Activated effector memory CD4-positive, alpha-beta T cell treated with Interleukin-2 at 50 U/mL for 16 hours (primary cell): ENCODE measurements at places on chromosomes 11 and 22.
A peak's percentile ranks its signal among the peaks of the same experiment; 100 is the strongest.

DNA sequence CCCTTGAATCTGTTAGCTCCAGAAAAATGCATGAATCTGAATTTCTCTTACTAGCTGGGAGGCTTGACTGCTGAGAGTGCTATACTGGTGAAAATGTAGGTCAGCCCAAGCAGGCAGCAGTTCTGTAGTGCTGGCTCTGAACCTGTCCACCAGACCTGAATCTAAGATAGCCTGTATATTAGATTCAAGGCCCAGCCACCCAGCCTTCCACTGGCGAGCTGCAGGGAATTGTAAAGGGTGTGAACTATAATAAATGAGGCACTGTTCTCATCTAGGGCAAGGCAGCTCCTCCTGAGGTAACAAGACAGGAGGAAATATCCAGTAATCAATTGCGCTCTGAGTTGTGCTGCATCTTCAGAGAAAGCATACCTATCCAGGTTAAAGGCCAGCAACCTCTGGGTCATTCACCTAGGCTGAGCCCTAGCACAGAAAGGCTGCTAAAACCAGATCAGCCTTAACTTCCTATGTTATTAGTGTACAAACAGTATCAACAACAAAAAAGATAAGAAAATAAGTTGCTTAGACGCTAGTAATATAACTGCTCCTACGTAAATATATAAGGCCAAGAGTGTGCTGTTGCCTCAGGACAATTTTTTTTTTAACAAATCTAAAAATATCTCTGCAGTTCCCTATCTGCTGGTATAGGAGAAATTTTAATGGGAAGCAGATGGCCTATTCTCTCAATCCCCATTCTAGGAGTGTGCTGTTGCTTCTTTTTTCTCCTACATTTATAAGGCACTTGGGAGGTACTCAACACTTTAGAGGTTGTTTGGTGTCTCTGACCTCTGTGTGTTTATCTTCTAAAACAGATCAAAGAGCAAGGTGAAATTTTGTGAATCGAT is 63.0 kb downstream of the RELT start:
- no peak for DNase-seq

- no peak for DNase-seq
These were observed 15.8 kb upstream of the PKNOX2 start for GRCh38 chr11:125148743-125149142.

DNA sequence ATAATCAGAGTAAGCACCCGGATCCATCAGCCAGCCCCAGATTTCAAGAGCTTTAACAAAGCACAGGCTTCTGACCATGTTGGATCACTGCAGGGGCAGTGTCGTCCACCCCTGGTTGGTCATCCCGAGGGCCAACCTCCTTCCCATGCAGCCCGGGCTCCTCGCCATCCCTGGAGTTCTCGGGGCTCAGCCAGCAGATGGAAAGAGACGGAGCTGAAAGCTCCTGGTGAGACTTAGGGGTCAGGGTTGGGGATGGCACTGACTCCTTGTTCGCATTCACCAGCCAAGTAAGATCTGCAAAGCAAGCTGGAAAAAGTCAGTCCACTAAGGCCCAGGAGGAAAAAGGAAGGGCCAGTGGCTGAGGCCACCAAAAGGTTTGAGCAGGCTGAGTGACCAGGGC is 888.9 kb downstream of the BRD1 start:
- DNase-seq: no peak

- DNase-seq: no peak
These were observed 181.5 kb upstream of the ZBED5 start for GRCh38 chr11:11039208-11039965.

DNA sequence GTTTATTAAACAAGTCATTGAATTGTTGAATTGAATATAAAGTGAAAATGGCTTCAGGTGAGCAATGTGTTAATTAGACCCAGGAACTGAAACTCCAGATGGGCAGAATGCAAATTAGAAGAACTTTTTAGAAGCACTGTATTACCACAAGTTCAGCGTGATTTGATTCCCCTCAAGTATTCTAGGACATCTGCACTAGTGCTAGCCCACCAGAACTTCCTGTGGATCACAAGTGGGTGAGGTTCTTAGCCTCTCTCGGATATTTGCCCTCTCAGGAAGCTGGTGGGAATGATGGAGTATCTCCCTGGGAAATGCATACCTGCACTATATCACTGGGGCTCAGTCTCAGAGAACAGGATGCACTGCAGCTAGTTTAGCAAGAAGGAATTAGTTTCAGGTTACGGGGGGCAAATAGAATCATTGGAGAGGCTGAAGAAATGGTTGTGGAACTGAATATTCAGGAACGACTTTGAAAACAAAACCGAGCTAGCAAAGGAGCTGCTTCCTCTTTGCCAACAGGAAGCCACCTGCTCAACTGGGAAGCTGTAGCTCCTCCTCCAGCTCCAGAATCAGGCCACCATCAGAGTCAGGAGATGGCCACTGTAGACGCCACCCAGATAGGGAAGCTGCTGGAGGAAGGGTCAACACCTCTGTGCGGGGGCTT is 74.3 kb downstream of the DHCR7 start:
- DNase-seq: no peak

- no peak for DNase-seq
These were observed 51.7 kb upstream of the NUP160 start for GRCh38 chr11:47899801-47900200.

GRCh38 chr22:43344520-43344787 is 1.3 kb upstream of the SCUBE1 start:
- DNase-seq: no peak

DNA sequence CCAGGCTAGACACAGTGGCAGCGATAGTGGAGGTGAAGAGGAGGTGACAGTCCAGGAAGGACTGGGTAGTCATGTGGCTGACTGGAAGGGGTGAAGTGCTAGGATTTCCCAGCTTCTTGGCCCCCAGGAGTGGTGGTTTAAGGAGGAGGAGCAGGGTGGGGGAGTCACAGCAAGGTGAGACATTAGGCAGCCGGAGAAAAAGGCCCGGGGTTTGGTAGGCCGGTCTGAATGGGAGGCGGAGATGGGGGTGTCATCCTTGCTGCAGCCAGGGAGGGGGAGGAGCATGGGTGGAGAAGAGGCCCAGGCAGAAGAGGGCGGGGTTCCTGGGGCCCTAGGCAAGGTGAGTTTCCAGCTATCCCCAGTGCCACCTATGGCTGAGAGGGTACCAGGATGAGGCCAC is 6.1 kb downstream of the SIPA1 start:
- no peak for DNase-seq

- no peak for DNase-seq
These were observed 9.7 kb downstream of the MMP3 start for GRCh38 chr11:102833731-102834130.

GRCh38 chr11:102810950-102811660 is 13.1 kb upstream of the MMP1 start:
- DNase-seq: no peak

DNA sequence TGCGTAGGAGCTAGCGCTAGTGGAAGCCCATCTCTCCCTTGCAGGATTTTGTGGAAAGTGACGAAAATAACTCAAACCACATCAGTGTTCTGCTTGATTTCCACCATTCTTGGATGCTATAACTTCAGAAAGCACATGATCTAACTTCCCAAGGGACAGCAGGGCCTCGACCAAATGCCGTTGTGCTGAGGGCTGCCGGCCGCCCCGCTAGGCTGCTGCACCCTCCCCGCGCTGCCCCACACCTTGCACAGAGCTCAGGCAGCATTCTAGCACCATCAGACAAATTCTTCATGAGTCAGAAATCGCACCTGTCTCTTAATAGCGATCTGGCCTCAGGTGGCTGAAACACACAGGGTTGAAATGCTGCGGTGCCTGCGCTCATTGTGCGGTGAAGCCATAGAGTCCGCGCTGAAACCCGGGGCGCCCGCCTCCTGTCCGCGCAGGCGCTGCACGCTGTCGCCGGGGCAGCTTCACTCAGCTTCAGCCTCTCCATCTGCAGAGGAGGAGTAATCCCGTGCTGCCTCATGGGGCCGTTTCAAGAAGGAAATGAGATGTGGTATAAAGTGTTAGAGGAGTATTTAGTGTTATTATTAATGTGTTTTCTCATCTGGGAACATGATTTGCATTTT is 59.2 kb upstream of the B3GAT1 start:
- DNase-seq: no peak

DNA sequence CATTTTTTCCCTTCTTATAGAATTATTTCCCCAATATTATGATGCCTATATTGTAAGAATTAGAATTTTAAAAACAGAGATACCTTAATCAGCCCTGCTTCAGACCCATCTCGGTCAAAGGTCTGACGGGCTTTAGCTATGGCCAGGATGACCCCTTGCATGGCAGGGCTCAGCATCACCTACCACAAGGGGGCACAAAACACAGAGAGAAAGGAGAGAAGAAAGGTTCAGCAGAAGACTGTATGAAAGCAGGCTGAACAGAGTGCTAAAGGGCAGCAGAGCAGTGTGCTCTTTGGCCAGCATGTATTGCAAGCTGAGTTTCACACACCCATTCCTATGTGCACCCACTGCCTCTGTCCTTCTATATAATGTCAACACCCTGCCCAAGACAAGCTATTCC is 26.8 kb downstream of the CLDN25 start:
- DNase-seq: no peak

- no peak for DNase-seq
These were observed 10.1 kb downstream of the SIGIRR start for GRCh38 chr11:404551-405264.

GRCh38 chr22:39296981-39297489 is 22.4 kb downstream of the RPL3 start:
- DNase-seq: no peak

- DNase-seq: no peak
These were observed 1.5 kb upstream of the PLEKHA7 start for GRCh38 chr11:17015627-17016126.

- no peak for DNase-seq
These were observed 50.0 kb upstream of the ADA2 start for GRCh38 chr22:17269224-17269606.

DNA sequence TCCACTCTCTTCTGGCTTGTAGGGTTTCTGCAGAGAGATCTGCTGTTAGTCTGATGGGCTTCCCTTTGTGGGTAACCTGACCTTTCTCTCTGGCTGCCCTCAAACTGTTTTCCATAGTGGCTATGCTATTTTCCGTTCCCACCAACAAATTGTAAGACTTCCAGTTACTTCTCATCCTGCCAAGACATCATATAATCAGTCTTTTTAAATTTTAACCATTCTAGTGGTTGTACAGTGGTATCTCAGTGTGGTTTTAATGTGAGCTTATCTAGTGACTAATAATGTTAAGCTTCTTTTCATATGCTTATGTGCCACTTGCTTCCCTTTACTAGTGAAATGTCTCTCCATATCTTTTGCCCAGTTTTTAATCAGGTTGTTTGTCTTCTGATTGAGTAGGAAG is 13.6 kb upstream of the TRIM29 start:
- DNase-seq: no peak

GRCh38 chr11:96173422-96173821 is 169.6 kb downstream of the MAML2 start:
- DNase-seq: no peak

GRCh38 chr11:6693342-6694228 is 10.4 kb upstream of the MRPL17 start:
- peak; percentile 23 for DNase-seq

DNA sequence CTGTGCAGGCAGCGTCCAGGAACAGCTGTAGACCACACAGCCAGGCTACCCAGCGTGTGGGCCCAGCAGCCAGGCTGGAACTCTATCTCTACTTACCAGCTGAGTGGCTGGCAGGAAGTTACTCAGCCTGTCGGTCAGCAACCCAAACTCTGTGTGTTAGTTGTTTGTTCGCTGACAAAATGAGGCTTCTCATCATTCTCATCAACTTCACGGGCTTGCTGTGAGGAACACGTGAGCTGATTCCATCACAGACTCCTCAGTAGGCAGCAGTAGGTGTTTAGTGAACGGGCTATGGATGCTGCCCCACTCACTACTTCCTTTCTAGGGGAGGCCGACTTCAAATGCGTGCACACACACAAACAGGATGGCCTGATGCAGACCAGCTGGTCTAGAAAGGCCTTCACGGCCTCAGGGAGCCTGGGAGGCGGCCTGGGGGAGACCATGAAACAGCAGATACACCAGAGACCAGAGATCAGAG is 830 bp upstream of the SPDYC start:
- DNase-seq: no peak

DNA sequence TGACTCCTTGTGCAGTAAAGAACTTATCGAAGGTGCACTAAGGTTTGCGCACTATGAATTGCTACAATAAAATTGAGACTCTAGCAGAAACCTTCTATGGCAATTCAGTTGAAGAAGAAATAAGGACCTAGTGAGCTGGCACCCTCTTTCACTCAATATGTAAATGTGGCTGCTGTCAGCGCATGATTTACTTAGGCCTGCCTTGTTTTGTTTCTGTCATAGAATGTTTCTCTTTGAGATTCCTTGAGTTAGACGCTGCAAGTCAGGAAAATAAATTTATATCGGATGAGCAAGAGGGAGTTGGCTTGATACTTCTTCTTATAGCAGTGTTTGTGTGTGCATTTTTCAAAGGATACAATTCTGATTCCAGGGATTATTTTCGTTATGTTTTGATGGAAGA is 322.1 kb downstream of the BLID start:
- DNase-seq: no peak

DNA sequence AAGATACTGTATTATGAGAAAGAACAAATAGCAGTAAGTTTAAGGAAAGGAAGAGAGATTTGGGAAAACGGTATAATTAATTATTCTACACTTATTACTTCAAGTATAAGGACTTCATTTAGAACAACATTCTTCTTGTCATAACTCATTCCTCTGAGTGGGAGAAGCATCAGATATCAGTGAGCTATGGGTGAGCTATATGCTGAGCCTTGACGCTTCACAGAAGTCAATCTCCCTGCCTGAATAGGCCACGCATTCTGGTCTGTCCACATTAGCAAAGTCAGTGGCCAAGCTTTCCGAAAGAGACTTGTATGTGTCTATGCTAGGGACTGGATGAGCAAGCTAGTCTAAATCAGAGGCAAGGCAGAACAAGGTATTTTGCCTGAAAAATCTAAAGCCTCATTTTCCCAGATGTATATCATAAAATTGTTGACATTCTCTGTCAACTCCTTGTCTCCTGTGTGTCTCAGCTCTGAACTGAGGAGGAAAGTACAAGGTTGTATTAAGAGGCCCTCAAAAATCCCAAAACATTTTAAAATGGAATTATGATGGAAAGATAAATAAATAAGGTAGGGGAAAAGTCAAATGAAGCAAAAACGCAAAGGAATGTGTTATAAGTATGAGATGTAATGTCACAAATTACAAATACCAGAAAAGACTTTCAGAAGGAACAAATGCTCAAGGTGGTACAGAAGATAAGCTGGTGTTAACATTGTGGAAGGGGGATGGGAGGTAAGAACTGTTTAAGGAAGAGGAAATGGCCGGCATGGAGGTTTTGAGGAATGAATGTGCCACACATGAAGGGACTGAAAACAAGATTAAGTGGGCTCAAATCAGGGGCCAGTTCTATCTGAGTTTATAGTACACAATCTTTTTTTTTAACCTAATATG is 1.4 kb downstream of the OR52N2 start:
- no peak for DNase-seq

DNA sequence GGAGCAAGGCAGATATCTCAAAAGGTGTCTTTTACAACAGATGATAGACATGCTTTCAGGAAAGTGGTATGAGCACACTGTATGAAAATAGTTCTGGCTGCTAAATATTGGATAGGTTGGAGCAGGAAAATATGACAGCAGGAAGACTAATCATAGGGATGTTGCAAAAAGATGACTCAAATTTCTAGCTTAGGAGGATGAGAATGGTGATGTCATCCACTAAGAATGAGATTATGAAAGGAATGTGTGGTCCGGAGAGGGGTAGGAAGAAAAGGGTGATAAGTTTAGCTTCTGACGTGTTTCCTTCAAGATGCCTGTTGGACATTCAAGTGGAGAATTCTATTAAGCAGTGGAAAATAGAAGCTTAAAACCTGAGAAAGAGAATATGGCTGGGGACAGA is 46.4 kb downstream of the RCN1 start:
- no peak for DNase-seq
